Dermis microvascular lymphatic vessel endothelial cell (primary cell): ENCODE measurements at places on chromosomes 1 and 21. TPM values are rescaled to one million over a fixed set of nuclear protein-coding genes. Genes with fewer than 3 reads are reported as not detected.

DNA sequence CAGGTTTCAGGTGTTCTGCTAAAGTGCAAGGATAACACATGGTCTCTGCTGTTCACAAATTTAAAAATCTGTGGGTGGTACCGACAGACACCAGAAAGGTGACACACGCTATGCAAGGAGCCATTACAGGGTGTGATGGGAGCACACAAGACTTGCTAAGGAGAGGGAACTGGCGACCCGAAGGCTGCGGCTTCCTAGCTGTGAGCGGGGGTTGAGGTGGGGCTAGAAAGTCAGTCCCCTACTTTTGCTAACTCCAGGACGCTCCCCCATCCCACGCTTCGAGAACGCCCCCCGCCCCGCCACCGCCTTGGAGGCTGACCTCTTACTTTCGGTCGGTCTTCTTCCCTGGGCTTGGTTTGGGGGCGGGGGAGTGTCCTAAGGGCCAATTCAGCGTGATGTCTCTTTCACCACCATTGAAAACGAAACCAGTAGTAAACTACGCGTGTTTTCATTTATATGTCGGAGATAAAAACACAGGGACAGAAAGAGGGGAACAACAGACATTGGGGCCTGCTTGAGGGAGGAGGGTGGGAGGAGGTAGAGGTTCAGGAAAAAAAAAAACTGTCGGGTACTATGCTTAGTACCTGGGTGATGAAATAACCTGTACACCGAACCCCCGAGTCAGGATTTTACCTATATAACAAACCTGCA lies 1.1 kb downstream of the CKS1B start:
- no peak for DNase-seq

GRCh38 chr1:50570066-50570468 lies 146.8 kb upstream of the DMRTA2 start:
- DNase-seq = no peak

GRCh38 chr1:190102757-190103326 lies 374.8 kb downstream of the BRINP3 start:
- no peak for DNase-seq

GRCh38 chr1:30405081-30405480 lies 318.3 kb downstream of the MATN1 start:
- no peak for DNase-seq

DNA sequence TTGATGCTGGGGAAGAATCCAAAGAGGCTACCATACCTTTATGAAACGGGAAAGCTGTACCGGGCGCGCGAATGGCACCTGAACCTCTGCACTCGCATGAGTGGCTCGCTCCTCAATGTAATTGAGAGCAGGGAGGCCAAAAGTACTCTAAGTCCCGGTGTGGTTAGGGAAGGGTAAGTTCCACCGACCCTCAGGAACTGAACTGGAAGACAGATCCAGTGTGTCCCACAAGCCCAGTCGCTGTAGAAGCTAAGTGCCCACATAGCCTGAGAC lies 1.0 kb downstream of the GATAD2B start:
- peak; percentile 14 for DNase-seq

DNA sequence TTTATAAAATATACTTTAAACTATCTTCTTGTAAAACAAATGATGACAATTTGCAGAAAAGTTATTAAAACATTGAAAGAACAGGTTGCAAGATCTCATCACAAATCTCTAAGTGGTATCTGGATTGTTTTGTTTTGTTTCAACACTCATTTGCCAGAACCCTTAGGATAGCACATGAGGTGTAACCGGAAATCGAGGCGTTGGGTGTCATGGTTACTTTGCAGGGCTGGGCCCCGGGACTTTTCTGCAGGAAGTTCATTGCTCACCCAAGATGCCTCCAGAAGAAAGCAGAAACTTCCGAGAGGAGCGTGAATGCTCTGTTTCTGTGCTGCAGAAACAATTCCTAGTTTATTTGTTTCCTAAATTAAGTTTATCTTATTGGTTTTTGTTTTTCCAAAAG lies 2.5 kb downstream of the DISC1 start:
- peak; percentile 49 for DNase-seq

GRCh38 chr1:47238935-47239592 lies 7.0 kb upstream of the TAL1 start:
- no peak for DNase-seq

DNA sequence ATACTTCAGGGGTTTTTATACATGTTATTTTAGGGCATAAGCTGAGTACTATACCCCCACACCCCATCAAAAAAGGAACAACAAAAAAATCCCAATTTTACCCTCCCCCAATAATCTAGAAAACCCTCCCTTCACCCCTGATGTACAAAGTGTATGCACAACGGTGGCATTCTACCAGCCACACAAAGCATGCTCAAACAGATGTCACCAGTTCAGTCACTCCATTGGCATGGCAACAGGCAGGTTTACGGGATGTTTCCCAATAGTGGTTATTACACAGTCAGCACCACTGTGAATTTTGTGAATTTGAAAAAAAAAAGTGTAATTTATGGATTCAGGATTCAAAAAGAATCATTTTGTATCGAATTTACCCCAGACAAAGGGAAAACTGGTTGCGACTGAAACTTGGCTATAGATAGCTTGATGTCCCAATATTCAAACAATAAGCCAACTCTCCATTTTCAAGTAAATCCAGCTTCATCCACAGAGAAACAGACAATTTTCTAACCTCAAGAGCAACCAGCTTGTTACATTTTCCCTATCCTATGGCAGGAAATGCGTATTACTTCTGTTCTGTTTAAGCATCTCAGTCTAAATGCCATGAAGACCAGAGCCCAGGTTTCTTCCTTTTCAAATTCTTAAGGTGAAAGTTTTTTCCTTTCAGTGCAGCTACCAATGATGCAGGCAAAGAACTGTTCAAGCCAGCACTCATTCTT lies 34.0 kb upstream of the SLC45A3 start:
- DNase-seq = no peak

- DNase-seq = no peak
Observed at GRCh38 chr1:53187401-53187800, 9.2 kb upstream of the CPT2 start.

DNA sequence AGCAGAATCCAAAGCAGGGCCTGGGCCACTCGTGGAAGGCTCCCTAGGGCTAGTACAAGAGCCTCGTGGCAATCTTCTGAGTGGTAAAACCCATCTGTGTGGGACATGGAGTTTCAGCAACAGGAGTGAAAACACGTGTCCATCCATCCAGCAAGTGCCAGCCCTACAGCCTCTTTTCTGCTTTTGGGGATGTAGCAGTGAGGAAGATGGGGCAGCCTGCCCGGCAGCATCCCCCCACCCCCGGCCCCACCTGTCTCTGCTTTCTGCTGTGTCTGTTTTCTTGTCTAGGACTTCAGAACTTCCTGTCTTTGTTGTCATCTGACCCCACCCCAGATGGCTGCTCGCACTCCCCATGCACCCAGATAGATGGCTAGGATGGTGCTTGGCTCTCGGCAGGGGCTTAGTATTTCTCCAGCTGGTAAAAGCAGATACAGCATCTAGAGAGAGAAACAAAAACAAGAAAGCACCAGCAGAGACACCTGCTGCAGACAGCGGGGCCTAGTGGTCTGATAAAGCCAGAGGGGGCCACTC lies 1.5 kb downstream of the CPTP start:
- DNase-seq = no peak

DNA sequence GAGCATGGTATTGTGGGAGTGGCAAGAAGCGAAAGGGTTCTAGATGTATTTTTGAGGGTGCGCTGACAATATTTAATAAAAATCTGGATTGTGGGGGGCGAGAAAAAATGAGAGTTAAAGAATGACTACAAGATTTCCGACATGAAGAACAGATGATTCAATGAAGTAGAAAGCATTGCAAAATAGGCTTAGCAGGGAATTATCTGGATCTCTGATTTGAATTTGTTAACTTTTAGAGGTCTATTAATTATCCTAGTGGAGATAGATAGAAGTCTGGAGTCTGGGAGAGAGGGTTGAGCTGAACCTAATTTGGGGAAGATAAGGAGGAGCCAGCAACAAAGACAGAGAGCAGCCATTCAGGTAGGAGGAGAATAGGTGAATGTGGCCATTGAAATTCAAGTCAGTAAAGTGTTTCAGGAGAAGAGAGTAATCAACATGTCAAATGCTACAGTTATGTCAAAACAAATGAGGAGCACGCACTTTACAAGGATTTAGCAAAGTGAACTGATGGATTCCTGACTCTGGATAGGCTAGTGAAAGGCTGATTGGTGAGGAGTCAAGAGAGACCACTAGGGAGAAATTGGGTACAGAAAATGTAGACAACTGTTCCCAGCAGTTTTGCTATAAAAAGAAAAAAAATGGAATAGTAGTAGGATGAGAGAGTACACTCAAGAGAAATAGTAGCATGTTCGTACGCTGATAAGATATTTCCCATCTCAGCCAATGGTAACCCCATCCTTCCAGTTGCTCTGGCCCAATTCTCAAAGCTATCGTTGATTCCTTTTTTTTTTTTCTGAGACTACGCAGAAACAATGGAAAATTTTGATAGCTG lies 393.2 kb upstream of the CXADR start:
- DNase-seq = no peak

- DNase-seq = no peak
Observed at GRCh38 chr1:69648486-69648885, 80.8 kb downstream of the LRRC7 start.

DNA sequence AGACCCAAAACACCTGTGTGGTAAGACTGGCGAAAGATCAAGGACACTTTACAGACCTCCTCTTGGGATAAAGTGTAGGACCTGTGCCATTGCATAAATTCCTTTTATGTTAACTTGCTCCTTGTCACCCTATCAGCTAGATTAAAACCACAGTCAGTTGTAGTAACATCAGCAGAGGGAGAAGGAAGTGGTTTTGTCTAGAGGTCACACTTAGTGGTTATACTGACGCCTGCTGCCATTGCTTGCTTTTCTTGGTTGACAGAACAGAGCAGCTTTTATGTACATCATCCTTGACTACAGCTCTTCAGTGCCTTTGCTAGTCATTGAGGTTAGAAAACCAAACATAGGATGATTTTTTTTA lies 101.4 kb downstream of the PBX1 start:
- no peak for DNase-seq

GRCh38 chr1:159089184-159089791 lies 12.7 kb upstream of the AIM2 start:
- no peak for DNase-seq

DNA sequence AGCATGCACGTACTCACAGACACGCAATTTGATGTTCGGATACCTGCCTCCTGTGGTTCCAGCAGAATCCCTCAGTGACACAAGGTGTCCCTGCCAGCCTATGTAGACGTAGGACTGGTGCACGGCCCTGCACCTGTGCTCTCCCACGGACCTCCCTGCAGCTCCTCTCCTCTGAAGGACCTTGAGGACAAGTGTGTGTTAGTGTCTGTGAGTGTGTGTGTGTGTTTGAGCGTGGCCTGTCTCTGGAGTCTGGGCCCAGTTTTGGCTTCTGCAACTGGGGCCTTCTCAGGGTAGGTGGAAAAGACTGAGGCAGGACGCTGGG lies 22.5 kb upstream of the DMBX1 start:
- no peak for DNase-seq

GRCh38 chr1:222240536-222241181 lies 307.2 kb downstream of the HHIPL2 start:
- no peak for DNase-seq

DNA sequence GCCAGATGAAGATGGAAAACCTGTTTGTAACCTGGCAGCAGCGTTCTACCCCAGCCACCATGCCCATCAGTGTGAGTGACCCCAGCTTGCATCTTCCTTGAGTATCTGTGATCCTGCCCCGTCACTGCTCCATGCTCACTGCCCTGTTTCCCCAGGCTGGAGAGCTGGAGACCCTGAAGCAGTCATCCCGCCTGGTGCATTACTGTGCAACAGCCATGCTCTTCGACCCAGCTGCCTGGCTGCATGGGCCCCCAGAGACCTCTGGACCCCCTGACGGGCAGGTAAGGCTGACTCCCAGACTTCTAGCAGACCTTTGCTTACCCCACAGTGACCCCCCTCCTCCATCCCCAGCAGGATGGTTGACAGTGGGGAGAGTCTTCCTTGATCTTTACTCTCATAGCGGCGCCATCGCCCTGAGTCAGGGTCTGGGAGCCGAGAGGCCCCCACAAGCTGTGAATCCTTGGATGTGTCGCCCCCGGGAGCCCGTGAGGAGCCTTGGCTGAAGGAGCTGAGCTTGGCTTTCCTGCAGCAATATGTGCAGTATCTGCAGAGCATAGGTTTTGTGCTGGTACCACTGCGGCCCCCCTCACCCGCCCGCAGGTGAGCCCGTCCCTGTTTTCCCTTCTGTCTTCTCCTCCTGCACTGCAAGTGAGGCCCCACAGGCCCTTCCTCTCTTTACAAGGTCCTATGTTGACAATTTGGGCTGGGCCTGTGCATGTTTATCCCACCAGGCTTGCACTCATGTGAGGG lies 10.4 kb downstream of the HYI start:
- no peak for DNase-seq

DNA sequence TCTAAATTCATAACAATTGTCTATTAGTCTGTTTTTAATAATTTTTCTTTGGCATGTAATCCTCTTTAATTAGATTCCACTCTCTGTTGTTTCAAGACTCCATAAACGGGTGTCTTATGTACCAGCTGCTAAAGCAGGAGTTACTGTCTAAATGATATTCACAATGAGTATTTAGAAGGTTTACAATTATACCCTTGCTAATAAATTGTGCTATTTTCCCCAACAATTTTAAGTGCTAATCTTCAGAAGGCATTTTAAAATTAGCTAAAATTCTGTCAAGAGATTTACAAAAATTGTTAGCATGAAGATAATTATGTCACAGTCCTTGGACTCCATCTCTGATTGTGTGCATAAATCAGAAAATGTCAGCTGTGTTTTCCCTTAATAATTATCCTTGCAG lies 83.7 kb downstream of the DPYD start:
- DNase-seq = no peak

GRCh38 chr1:203629507-203630082 lies 3.0 kb downstream of the ATP2B4 start:
- no peak for DNase-seq

DNA sequence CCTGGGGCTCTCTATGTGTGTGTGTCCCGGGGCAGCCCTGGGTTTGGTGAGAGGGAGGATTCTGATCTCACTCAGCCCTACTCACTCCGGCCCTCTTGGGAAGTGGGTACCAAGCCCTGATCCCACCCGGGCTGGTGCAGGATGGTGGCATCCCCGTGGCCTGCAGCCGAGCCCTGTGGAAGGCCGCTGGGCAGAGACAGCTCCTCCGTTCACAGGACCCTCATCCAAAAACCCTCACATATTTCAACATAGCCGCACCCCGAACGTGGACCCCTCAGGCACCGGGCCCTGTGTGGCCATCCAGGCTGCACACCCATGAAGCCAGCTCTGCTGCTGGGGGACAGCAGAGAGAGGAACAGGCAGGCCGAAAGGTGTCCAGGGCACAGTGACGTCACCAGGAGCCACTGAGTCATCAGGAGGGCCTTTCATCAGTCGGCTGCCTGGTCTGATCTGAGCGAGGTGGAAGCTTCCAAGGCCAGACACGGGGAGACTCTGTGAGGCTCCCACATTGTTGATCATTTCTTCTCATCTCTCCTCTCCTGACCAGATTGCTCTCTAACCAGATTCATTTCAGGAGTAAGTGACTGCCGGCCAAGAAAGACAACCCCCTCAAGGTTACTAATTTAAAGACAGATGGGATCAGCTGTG lies 16.2 kb upstream of the GPR157 start:
- no peak for DNase-seq

Gene GSTM1
- not detected in 2 replicates for total RNA-seq

Gene CHD5
- total RNA-seq = under 0.01 TPM in 2 replicates

Gene NBPF20
- 1.8 and 2.0 TPM in 2 replicates for total RNA-seq

Gene C2CD4D
- 0.13 and 0.25 TPM in 2 replicates for total RNA-seq

Gene S100A7
- total RNA-seq = not detected in 2 replicates

Gene FBXO42
- total RNA-seq = 5.9 and 10.1 TPM in 2 replicates

Gene TRAPPC10
- total RNA-seq = 16.7 and 23.5 TPM in 2 replicates
